Posterior cingulate gyrus (tissue), 11 donors: ENCODE measurements at places on chromosomes 6 and 20.

- DNase-seq, result no peak
These were observed 104.7 kb upstream of the RIN2 start for GRCh38 chr20:19653327-19653726.

DNA sequence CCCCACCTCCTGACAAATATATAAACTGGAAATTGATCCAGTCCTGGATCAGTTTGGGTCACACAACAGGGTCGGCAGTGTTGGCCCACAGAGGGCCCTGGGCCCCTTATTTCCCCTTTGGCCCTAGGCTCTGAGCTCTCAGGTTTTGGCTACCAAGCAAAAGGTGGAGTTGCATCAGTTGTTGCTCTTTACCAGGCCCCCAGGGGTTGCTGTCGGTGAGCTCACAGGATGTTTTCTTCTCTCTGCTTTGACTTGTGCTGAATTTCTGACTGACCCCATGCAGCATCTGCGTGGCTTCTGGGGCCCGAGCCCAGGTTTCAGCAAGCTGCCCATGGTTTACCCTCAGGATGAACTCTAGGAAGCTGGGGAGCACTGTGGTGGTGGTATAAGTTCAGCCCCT, 44.6 kb downstream of the PPARD start:
- no peak for DNase-seq

DNA sequence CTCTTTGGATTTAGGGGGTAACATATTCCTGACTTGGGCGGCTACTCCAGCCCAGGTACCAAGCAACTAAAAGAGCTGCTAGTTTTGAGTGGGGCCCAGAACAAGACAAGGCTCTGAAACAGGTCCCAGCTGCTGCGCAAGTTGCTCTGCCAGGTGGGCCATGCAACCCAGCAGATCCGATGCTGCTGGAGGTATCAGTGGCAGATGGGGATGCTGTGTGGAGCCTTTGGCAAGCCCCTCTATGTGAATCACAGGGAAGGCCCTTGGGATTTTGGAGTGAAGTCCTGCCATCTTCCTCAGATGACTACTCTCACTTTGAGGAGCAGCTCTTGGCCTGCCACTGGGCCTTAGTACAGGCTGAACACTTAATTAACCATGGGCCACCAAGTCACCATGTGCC, 43.7 kb upstream of the VSX1 start:
- DNase-seq, result no peak

DNA sequence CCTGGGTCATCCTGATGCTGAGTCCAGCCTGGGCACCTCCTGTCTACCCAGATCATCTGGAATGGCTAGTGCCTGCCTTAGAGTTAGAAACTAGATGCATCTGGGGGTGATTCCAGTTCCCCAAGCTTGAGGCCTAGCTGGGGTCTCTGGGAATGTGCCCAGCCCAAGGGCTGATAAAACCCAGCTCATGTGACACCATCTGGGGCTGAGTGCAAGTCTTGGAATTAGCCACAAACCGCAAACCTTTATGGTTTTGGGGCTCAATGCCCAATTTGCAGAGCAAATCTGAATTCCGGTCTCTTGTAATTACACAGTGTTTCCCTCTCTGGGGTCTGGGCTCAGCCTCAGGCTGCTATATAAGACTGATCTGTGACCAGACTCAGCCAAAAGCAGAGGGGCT, at the start of gene BPIFB4:
TSS of gene BPIFB4 (plus strand) at position 385 of the 400 bp plus-strand sequence. CDS start 1,884 bp downstream, outside the sequence.
- no peak for DNase-seq

GRCh38 chr20:62832212-62832922, 15.5 kb downstream of the COL9A3 start:
- DNase-seq, result no peak
